ENCODE measurements at places on chromosomes 1 and 21.

DNA sequence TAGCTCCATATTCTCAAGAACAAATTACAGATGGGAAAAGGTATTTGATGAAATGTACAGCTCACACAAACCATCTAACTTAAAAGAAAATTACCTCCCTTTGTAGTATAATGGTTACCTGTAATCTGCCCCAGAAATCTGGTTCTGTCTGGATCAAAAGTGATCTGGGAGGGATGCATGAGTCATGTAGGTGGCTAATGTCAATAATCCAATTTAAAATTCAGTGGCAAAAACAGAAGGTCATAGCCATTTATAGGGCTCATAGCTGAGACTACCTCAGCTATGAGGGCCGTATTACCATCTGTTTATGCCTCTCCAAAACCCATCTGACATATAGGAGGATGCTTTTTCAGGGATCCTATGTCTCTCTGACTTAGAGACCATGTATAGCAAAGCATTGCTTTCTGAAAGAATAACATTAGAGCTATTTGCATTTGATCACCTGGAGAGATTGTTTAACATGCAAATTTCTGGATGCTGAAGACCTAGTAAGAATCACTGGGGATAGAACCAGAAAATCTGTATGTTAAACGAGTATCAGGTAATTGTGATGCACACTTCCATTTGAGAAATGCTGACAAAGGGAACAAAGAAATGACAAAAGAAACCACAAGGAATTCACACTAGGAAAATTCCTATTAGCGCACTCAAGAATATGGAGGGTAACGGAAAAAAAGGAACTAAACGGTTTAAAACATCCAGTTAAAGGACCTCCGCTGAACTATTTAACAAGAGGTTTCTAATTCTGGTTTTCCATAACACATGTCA, 17.6 kb downstream of the PAXBP1 start:
- DNase-seq, result no peak

- DNase-seq, result no peak
These were observed 773 bp upstream of the DDX59 start for GRCh38 chr1:200670242-200671118.

GRCh38 chr21:46023555-46023954, 42.0 kb downstream of the COL6A1 start:
- DNase-seq, result no peak

- DNase-seq, result no peak
These were observed 435.7 kb upstream of the RUNX1 start for GRCh38 chr21:35484851-35485250.

GRCh38 chr1:81407000-81407821, 393.5 kb upstream of the ADGRL2 start:
- DNase-seq, result no peak

- DNase-seq, result no peak
These were observed 73.7 kb downstream of the S1PR1 start for GRCh38 chr1:101310506-101310905.

GRCh38 chr1:19504796-19505692, 19.7 kb upstream of the CAPZB start:
- DNase-seq, result no peak

- DNase-seq, result no peak
These were observed 67.5 kb upstream of the DUSP10 start for GRCh38 chr1:221809091-221810029.

GRCh38 chr1:31576201-31576669, at the start of gene TINAGL1:
TINAGL1 (plus strand) TSS chr1:31576515; CDS start chr1:31577149, 634 bp downstream.
- DNase-seq, result no peak

- DNase-seq, result no peak
These were observed 105.6 kb downstream of the EPHB2 start for GRCh38 chr1:22816067-22816775.

- DNase-seq, result no peak
These were observed 62.3 kb downstream of the COL18A1 start for GRCh38 chr21:45467221-45467779.

- no peak for DNase-seq
These were observed 183.4 kb upstream of the C1orf174 start for GRCh38 chr1:4083231-4084047.

GRCh38 chr1:198161718-198162090, 4.9 kb downstream of the NEK7 start:
- no peak for DNase-seq

- no peak for DNase-seq
These were observed 180.5 kb upstream of the NR5A2 start for GRCh38 chr1:199847021-199847420.

DNA sequence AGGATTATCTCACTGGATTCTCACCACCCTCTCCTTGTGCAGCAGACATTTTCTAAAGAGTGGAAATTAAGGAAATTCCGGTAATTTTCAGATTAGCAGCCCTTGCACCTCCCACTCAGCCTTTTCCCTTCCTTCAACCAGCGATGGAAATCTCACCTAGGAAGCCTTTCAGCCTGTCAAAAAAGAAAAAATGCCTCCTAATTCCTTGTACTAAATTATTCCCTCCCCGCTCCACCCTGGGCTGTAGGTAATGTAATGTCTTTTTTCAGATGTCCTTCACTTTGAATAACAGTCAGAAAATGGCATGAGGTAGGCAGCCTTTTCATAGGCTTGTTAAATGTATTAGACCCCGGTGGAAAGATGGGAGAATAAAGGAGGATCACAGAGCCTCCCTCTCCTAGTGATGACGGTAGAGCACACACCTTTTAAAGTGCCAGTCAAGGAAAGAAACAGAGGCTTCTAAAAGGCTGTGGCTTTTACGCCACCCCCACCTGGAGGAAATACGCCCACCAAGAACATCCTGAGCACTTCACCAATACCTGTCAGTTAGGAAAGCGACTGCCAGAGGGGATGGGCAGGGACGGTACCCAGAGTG, 62.8 kb upstream of the NEK2 start:
- no peak for DNase-seq

- no peak for DNase-seq
These were observed 137.6 kb downstream of the ZMYM4 start for GRCh38 chr1:35406103-35406502.

- DNase-seq, result no peak
These were observed 249.2 kb upstream of the TPTE start for GRCh38 chr21:10272216-10272615.

DNA sequence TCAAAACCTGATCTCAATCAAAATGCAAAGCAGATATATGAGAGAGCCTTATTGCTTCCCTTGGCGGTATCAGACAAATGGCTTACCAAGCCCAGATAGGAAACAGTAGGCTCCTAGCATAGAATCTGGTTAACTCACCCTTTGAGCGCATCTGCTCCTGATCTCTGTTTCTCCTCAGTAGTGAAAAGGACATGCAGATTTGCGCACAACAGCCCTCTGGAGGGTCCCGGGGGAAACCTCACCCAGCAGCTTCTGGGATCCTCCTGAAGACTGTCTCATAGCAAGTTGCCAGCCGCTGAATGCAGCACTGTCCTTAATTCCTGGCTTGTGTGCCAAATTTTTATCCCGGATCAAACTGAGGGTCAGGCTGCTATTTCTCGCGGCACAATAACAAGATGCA, 192.2 kb downstream of the FASLG start:
- no peak for DNase-seq

DNA sequence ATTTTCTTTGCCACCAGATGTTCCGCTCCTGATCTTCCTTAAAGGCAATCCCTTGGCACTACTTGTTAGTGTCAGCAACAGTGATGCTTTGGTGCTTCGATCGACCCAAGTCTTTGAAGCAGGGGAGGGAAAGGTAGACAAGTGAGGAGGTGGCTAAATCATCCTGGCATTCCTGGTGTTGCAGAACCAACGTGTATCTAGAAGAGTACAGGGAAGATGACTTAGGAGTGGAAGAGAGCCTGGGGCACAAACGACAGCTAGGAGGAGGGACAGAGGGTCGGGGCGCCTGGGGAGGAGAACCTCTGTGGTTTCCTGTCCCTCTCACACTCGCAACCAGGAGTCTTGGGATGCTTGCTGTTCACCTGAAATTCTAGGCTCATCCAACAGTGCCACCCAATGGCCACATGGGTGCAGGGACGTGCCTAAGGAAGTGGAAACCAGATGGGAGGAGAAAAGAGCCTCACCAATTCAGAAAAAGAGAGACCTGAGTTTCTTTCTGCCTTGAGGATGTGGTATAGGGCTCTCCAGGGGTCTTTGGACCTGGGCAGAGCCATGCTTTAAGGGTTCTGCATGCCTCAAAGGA, 9.5 kb upstream of the KCNA2 start:
- no peak for DNase-seq

DNA sequence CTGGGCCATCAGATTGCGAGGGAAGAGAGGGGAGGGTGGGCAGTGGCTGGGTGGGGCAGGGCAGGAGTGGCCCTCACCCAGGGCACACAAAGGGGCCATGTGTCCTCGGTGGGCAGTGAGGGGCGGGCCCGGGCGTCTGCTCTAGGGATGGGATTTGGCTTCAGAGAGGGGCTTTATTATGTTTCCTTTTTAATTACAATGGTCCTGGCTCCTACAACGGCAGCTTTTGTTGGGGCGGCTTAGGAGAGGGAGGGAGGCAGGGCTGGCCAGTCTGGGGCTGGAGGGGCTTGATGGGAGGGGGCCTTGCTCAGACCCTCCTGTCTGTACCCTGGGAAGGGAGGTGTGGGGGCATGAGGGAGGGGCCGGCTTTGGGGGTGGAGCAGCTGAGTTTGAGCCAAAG, 102.8 kb upstream of the WNT4 start:
- DNase-seq, result no peak

DNA sequence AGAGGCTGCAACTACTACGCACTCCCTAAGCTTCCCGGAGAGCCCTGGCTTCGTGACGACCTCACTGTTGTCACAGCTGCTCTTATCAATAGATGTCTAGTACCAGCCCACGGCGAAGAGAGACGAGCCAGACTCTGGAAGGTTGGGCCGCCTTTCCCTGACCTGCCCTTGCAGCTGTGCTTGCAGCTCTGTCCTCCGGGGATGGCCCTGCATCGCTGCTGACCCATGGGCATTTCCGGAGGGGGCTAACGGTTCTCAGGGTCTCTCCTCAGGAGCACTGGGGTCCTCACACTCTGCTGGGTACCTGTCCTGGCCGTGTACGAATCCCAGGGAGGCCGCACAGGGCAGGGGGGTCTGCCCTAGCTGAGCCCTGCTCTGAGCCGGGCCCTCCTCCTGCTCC, 93.8 kb upstream of the COL6A1 start:
- DNase-seq, result no peak

DNA sequence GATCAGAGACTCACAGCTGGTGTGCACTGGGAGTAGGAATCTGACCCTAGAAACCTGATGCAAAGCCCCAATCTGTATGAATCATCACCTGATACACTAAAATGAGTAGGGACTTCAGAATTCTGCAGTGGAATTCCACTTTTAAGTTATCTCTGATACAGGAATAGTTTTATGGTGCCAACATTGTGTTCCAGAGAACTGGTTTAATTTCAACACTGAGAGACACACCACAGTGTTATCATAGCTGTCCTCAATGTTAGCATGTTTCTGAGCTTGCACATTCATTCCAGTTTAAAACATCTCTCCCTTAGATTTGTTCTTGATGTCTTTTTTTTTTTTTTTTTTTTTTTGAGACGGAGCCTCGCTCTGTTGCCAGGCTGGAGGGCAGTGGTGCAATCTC, 7.1 kb downstream of the UTS2 start:
- DNase-seq, result no peak

DNA sequence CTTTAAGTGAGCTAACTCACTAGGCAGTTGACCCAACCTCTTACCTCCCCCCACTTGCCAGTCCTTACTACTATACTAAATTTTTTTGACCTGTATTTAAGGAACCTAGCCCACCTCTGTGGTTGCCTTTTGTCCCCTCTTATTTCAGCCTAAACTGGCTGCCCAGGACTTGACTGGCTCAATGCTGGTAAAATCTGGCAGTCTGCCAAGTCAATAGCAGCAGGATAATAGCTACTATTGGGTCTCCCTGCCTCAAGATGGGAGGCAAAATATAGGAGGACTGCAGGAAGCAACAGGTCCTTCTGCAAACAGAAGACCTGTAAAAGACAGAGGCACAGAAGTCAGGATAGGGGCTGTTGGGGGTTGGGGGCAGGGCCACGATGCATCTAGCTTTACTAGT, 144.2 kb upstream of the POGK start:
- DNase-seq, result no peak

GRCh38 chr21:37866027-37866426, 50.2 kb downstream of the KCNJ6 start:
- DNase-seq, result no peak

DNA sequence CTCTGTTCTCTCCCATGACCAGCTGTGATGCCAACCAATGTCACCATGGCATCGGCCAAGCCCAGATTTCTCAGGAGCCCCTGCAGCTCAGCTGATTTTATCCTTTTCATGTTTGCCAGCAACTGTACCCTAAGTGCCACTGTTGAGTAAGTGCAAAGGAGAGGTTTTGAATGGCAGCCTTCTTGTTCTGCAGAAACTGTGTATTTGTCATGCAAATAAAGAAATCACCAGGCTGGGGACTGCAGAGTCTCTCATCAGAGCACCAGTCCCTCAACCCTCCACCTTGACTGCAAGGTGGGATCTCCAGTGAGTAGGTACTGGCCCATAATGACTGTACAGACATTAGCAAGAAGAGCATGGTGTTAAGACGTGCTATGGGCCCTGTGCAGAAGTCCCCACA, 26.6 kb downstream of the C8B start:
- DNase-seq, result no peak

DNA sequence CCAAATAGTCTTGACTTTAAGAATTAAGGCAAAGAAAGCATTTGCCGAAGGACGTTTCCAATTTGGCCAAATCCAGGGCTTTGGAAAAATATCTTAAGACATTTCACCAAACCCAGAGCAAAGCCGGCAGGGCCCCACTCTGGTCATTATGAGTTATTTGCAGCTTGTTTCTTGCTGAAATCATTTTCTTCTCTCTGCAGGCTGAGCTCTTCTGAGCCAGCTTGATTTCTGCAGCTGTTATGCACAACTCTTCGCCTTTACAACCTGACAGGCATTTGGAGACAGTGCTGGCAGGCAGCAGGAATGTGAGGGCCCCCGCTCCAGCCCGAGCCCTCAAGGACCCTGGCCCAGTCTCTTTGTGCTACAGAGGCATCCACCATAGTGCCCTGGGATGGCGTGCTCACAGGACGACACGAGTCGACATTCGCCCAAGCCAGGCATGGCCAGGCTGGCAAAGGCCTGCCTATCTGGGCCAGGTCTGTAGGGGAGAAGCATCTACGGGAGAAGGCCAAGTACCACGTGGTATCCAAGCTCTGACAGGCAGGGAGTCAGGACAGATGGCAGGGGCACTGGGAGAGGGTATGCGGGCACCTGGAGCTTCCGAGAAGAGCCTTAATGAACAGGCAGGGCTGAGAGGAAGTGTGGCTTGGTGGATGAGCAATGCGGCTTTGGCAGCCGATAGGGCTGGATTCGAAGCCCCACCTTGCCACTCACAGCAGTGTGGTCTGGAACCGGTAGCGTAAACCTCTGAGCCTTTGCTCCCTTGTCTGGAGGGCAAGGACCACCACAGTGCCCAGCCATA, 32.3 kb downstream of the SYF2 start:
- DNase-seq, result no peak

- no peak for DNase-seq
These were observed 28.1 kb upstream of the BTG3 start for GRCh38 chr21:17640821-17641220.

DNA sequence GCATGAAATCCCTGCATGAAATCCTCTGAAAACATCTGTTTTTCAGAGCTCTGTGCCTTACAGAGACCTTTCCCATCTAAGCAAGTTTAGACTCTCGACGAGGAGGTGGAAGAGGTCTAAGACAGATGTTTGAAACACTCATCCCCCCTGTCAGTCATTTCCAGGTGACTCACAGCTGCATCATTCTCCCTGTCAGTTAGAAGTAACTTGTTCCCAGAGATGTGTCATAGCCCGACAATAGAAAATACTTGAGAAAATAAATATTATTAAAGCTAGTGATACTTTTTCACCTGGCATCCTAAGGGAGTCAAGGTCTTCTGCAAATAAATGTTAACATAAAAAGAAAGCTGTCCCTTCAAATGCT, 41.6 kb upstream of the SEC16B start:
- DNase-seq, result no peak
